ENCODE measurements at places on chromosomes 5 and 9. TPM values are rescaled to one million over a fixed set of nuclear protein-coding genes. Genes with fewer than 3 reads are reported as not detected.

GNAQ gene
- total RNA-seq: 42.9 TPM

OR1N2 gene
- 1.7 TPM for total RNA-seq

- no peaks in the 10 kb centered on the region for H3K36me3 ChIP-seq
- H3K27ac ChIP-seq: no peak overlapping the region
- H3K4me1 ChIP-seq: peaks cover 7% of the 10 kb centered on the region
- H3K27me3 ChIP-seq: no peaks in the 10 kb centered on the region
Measured at GRCh38 chr5:40842351-40842750, 1.2 kb downstream of the CARD6 start.

DNA sequence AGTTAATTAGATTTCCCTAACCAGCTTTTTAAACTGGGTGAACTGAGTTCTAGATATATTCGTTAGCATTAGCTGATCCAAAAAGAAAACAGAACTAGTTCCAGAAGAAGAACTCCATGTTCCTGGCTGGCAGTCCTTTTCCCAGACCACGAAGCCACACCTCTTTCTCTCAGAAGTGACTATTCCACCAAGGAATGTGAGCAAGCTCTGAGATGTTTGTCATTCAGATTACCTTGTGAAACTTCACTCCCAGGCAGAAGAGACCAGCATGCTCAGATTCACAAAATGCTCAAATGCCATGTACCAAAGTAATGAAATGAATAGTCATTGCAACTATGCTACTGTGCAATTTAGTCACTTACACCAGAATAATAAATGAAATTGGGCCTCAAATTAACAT lies 4.4 kb upstream of the SSBP2 start:
- H3K4me3 ChIP-seq: no peak overlapping the region
- H3K4me1 ChIP-seq: peaks cover 7% of the 10 kb centered on the region
- no peaks in the 10 kb centered on the region for H3K36me3 ChIP-seq
- H3K27me3 ChIP-seq: no peaks in the 10 kb centered on the region
- DNase-seq: peak; percentile 68
- H3K27ac ChIP-seq: no peak overlapping the region

DNA sequence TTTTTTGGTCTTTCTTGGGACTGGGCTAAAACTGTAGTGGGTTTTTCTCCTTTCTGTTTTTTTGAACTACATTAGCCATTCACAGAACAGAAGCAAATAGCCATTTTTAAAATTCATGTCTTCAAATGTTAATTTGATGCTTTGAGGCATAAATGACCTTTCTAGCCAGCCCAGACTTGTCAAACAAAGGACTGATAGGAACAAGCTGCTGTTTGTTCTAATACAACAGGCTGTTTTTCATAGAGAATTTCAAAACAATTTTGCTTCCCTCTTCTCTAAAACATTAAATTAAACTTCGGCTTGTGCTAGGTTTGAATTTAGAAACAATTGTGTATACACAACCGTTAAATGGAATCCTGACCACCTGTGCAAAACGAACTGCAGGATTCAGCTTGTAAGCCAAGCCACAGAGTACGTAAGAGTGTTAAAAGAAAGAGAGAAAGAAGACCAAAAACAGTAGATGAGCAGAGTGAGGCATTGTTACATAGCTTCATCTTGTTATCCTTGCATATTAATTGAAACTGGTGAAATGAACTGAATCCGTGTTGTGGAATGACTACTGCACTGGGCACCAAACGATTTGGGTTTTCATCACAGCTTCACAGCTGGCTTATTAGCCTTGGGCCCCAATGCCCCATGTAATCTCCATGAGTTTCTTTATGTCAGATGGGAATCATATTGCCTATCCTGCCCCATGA lies 100.0 kb downstream of the ZSWIM6 start:
- no peak overlapping the region for H3K27ac ChIP-seq
- H3K27me3 ChIP-seq: no peaks in the 10 kb centered on the region
- H3K4me1 ChIP-seq: no peaks in the 10 kb centered on the region
- no peak overlapping the region for H3K4me3 ChIP-seq
- H3K36me3 ChIP-seq: no peaks in the 10 kb centered on the region
- no peak for DNase-seq

Data from testis (tissue), 5 donors.